ENCODE measurements at places on chromosomes 12 and 14. TPM values are rescaled to one million over a fixed set of nuclear protein-coding genes. Genes with fewer than 3 reads are reported as not detected.

KIF26A gene
- 11.2 TPM for polyA plus RNA-seq

TMEM253 gene
- polyA plus RNA-seq: 0.26 TPM

DACT1 gene
- 125 TPM for polyA plus RNA-seq

TSPAN19 gene
- polyA plus RNA-seq: 4.8 TPM

AEBP2 gene
- 14.6 TPM for polyA plus RNA-seq

SCNN1A gene
- not detected for polyA plus RNA-seq
